ENCODE measurements at places on chromosomes 3 and 15.

DNA sequence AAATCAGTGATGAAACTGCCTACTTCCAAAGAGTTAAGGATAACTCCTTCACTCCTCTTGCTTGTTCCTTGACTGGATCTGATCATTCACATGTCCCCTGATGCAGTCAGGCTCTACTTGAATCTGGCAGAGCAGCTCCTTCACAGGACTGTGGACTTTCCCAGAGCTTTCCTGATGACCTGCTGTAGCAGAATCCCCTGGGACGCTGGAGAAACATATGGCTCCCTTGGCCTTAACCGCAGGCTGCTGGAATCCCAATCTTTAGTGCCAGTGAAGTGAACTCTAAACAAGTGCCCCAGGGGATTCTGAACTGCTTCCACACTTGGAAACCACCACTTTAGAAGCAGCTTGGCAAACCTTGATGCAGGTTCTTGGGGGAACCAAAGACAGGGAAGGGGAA is 217.8 kb downstream of the CHST2 start:
- no peak for DNase-seq

- DNase-seq: no peak
These were observed 16.0 kb downstream of the GOLGA8S start for GRCh38 chr15:23370578-23370977.

DNA sequence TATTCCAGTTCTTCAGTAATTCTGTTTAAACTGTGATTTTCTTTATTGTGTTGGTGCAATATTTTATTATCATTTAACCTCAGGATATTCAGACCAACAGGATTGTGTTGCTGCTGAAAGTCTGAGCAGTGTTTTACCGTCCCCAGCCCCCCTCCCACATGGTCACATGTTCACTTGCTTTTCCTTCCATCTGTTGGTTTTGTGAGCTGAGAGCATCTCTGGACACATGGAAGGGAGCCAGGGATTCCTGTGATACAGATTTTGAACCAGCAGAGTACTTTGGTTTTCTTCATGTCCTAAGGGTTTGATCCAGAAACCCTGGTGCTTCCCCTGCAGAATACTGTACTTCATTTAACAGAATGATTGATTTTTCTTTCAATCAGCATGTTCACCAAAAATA is 11.9 kb downstream of the ARRDC4 start:
- DNase-seq: no peak

GRCh38 chr3:148816427-148816826 is 11.2 kb upstream of the CPB1 start:
- DNase-seq: no peak

DNA sequence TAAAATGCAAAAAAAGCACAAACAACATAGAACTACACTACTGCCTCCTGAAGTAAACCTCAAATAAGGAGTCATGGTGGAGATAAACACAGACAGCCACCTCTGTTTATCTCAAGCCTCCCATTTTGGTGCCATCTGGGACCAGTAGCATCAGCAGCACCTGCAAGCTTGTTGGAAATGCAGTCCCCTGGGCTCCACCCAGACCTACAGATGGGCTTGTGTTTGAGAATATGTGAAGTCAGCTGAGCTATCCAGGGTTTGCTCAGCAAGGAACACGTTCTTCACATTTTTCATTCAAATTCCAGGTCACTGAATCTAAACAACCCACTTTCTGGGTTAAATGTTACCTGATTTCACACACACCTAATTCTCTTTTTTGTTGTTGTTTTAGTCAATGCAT is 45.5 kb downstream of the RASGRF1 start:
- no peak for DNase-seq

DNA sequence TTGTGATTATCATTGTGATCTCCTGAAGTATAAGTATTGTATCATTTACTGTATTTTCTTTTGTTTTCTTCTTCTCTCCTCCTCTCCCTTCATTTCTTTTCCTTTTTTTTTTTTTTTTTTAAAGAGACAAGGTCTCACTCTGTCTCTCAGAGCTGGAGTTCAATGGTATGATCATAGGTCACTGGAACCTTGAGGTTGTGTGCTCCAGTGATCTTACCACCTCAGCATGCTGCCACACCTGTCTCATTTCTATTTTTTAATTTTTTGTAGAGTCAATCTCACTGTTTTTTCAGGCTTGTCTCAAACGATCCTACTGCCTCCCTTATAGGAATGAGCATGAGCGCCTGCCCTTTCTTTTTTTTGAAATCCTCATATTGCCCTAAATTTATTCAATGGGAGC is 23.4 kb downstream of the NMD3 start:
- DNase-seq: no peak

DNA sequence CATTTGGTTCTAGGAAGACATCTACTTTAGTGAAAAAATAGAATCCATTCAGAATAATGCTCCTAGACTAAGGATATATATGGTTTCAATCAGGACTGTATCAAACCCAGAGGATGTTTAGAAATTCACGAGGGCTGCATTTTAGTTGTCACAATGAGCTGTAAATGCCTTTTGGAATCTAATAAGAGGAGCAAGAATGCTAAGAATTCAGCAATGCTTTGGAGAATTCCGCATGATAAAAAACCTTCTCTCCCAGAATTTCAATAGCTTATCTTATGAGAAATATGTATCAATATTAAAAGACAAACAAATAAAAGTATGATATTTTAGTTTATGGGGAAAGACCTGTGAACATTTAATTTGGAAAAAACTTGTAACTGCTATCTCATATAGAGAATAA is 885.1 kb downstream of the ZPLD1 start:
- DNase-seq: no peak

Measured in stimulated activated CD4-positive, alpha-beta T cell treated with anti-CD3 and anti-CD28 coated beads, Interleukin-15, amount 100 ng/mL, for 24 hours (primary cell).